Choroid plexus epithelial cell (primary cell): ENCODE measurements at places on chromosomes 6 and 20.
A peak's percentile ranks its signal among the peaks of the same experiment; 100 is the strongest.

DNA sequence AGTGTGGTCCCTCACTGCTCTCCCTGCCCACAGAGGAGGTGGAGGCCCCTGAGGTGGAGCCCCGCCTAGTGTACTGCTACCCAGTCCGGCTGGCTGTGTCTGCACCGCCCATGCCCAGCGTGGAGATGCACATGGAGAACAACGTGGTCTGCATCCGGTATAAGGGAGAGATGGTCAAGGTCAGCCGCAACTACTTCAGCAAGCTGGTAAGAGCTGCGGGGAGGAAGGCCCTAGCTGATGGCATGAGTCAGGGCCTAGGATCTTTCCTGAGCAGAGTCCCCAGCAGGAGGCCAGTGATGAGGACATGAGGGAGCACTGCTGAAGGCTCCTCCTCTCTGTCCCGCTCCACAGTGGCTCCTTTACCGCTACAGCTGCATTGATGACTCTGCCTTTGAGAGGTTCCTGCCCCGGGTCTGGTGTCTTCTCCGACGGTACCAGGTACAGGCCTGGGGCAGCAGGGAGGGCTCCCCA is 11.2 kb downstream of the PCIF1 start:
- peak; percentile 89 for DNase-seq

DNA sequence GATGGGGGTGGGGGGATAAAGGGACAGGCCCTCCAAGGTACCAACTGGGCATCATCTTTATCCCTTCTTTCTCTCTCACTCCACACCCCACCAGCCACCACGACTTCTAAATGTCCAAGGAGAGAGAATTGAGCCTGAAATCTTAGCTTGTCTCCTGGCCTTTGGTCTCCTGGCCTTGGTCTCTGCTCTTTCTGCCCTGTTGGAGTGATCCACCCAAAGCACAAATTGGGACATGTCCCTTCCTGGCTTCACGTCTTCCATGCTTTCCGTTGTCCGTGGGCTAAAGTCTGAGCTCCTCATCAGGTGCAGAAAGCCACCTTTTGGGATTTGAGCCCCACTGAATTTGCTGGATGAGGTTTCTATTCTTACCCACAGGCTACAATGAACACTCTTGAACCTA is 8.4 kb downstream of the ADIG start:
- no peak for DNase-seq

- no peak for DNase-seq
Observed at GRCh38 chr6:129732034-129732433, 22.1 kb upstream of the ARHGAP18 start.

- DNase-seq, result peak; percentile 26
Observed at GRCh38 chr6:113903666-113904330, 46.7 kb downstream of the MARCKS start.

DNA sequence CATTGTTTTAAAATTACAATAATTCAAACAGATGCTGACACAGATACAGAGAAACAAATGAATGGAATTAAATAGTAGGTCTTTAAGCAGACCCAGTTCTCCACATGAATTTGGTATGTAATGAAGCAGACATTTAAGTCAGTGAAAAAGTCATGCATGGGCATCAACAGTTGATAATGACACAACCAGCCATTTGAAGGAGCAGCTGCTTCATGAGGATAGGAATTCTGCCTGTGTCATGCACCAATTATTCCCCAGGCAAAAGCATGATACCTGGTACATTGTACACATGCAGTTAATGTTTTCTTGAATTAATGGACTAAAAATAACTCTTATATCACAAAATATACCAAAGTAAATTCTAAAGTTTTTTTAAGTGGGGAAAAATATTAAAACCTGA is 11.2 kb upstream of the HEY2 start:
- no peak for DNase-seq

GRCh38 chr20:32970973-32971300 is 33.3 kb downstream of the SUN5 start:
- no peak for DNase-seq

- DNase-seq, result peak; percentile 46
Observed at GRCh38 chr6:28922004-28922820, 1.6 kb downstream of the TRIM27 start.

DNA sequence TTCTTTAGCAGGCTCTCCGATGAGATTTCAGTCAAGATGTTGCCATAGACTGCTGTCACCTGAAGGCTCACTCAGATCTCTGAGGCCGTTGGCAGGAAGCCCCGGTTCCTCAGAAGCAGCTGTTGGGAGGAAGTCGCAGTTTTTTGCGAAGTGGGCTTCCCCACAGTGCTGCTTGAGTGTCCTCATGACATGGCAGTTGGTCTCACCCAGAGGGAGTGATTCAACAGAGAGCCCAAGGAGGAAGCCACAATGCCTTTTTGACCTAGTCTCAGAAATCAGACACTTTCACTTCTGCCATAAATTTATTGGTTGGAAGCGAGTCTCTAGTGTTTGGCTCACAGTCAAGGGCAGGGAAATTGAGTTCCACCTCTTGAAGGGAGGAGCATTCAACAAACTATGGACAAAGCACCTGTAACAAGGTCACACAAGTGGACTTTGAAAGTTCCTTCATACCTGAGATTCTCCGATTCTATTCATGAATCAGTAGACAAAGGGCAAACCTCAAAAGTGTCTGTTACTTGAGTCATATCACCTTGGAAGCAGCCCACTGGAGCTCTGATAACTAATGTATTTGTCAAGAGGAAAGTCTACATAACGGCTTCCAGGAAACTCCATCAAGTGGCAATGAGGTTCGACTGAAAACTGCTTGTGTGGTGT is 208.3 kb downstream of the TASP1 start:
- DNase-seq, result peak; percentile 31

DNA sequence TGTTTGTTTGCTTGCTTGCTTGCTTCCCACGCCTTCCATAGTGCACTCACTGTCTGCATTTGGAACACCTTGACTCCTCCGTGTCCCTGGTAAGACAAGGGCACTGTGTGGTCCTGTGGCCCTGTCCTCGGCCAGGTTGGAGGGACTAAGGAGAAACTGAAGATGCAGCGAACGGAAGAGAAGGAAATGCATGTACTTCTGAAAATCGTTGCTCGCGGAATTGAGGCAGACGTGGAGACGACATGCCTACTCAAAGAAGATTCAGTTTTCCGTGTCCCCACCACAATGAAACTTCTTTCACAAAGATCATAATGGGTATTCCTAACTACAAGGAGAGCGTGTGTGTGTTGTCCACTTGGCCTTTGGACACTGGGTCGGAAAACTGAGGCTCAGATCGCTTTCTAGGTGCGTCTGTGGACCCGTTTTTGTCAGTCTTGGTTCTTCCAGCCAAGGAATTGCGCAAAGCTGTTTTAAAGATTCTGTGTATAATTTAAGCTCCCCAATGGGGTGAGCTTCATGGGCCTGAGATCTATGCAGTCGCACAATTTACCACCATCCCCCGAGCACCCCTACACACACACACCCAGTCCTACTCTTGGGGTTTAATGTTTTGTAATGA is 120.4 kb upstream of the ZNF184 start:
- peak; percentile 9 for DNase-seq

DNA sequence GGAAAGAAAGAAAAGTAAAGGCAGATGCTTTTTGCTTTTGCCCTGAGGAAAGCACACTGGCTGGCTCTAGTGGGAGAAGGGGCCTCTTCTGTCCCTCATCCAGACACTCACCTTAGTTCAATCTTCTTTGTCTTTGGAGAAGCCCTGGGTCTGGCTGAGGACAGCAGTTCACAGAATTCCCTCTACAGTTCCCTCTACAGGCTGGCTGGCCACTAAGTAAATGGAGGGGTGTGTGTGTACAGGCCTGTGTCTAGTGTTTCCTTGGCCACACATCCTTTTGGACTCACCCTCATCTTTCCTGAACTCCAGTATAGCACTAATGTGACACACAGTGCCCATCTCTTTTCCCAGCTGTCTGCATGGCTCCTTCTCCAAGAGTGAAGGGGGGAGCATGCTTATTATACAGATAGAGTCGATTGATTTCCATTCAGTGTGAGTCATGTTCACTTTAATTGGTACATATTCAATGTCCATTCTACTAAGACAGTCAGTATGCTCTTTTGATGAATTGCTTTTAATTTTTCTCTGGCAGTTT is 26.0 kb upstream of the CLVS2 start:
- no peak for DNase-seq

DNA sequence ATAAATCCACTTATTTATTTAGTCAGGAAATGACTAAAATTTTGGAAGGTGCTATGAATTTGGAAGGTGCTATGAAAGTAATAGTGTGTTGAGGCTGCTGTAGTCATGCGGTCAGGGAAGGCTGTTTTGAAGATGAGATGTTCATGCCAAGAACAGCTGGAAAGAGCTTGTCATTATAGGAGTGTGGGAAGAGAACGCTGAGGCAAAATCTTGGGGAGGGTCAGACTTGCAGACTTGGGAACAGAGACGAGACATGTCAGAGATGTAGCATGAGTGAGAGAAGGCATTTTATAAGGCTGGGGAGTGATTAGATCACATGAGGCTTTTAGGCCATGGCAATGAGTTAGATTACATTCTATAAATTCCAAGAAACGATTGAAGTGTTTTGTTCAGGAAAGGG is 124.0 kb upstream of the B3GAT2 start:
- DNase-seq, result peak; percentile 84

- no peak for DNase-seq
Observed at GRCh38 chr20:5211803-5212714, 85.3 kb downstream of the CDS2 start.

GRCh38 chr20:24376311-24377099 is 92.9 kb upstream of the SYNDIG1 start:
- peak; percentile 85 for DNase-seq

DNA sequence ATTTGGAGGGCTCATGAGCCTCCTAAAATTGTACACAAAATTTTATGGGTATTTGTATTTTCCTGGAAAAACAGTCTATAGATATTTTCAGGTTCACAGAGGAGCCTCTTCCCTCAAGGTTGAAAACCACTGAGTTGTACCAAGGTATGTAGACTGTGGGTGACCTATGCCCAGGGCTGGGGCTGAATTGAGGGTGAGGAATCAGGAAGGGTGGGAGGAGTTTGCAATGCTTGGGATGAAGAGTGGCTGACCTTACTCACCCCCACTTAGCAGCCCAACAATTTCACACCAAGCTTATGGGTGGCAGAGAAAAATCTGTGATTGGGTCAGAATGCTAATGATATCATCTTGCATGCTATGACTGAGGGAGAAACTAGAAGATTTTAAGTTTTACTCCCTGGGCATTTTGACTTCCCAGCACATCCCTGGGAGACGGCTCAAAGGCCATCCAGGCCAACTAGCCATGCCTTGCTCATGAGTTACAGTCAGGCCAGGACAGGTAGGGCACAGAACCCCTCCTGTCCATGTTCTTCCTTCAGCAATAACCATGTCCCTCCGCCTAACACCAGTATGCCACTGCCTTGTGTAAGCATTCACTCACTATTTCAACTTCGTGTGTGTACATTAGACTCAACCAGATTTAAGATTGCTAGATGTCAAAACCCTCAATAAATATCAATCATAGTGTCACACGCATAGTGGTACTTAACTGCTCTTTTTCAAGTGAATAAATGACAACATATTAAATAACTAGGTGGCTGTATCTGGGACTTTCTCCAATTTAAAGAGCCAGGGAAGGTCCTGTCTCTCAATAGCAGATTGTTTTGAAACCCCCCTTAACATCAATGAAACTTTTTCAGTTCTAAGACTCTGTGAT is 16.6 kb downstream of the ADTRP start:
- DNase-seq, result no peak

DNA sequence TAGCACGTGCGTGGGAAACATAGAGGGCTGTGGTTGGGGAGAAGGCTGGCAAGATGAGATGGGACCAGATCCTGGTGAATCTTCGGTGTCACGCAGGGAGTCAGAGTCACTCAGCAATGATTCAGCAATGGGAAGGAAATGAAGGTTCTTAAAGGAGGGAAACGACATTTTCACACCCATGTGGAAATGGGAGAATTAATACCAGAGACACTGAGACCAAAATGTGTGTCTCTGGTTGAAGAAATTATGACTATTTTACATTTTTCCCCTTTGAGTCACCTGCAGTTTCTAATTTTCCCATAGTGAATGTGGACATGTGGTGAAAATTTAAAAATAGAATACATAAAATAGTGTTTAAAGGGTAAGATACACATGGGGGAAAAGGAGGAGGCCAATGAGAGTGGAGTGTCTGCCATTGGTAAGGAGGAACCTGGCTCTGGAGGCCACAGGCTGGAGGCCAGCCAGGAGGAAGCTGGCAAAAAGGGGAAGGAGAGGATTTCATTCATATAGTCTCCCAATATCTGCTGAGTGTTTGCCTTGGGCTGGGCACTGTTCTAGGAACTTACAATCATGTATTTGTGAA is 17.5 kb downstream of the NRN1 start:
- no peak for DNase-seq

DNA sequence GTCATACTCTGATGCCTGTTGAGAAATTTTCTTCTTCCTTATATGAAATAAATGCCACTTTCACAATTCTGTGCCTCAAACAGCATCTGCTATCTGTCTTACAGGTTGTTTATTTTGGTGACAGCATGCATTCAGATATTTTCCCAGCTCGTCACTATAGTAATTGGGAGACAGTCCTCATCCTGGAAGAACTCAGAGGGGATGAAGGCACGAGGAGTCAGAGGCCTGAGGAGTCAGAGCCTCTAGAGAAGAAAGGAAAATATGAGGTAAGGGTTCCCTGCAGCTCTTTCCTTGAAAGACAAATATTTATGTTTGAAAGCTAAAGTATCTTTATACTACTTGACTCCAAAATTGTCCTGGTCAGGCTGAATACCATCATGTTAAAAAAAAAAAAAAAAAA is 15.8 kb downstream of the TSPYL4 start:
- peak; percentile 30 for DNase-seq

DNA sequence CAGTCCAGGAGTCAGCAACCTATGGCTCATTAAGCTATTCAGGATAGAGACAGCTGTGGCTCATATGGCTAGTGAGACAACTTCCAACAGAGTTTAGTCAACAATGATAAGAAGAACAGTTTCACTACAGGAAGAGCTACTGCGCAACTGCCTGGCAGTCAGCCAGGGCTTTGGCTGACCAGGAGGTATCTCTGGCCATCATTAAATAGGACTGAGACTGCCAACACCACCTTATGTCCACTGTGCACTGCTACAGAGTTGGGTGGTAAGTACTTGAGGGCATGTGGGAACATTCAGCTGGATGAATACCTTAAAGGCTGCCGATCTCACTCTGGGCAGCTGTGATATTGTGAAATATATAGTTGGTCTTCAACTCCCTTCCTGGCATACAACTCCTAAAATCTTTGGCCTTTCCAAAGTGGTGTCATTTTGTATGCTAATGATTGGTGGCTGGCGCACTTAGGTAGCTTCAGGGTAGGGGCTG is 52.2 kb upstream of the FAM83C start:
- DNase-seq, result peak; percentile 96

GRCh38 chr6:5204376-5204775 is 56.4 kb downstream of the LYRM4 start:
- DNase-seq, result no peak

DNA sequence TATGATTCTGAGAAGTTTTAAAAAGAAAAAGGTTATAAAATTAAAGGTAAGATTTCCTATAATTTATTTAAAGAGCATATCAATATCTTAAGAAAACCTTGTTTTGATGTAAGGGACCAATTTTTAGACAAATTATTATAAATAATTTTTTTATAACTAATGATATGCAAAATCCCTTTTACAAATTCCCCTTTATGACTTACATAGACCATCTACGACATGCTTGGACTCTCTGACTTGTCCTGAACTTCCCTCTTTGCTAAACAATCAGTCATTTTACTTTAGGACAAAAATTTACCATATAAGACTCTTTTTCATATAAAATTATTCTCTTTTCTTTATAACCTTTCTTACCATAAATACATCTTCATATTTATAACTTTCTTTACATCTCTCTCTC is 15.3 kb upstream of the ANGPT4 start:
- no peak for DNase-seq
